ENCODE measurements at places on chromosomes 6 and 20.

DNA sequence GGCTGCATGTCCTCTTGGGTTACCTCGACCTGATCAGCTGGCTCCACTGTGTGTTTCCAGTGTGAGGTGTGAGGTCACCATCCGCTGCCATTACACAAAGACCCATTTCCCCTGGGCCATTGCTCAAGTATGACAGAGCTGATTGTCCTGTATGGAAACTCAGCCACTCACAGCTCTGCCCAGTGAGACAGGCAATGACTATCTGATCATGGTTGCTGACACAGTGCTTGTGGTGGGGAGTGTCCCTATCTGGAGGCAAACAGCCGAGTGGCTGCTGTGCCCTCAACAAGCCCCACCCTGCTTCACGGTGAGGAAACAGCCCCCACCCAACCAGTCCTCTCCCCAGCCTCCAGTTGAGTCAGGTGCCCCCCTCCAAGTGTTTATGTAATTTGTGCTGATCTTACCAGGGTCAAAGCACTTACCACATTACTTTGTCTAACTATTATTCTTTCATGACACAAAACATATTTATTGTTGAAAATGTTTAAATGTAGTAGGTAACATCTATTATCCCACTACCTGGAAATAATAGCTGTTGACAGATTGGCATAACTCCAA, 11.7 kb upstream of the MAPK13 start:
- no peak for DNase-seq

GRCh38 chr20:23235173-23236027, 115.2 kb upstream of the NXT1 start:
- DNase-seq: peak; percentile 60

DNA sequence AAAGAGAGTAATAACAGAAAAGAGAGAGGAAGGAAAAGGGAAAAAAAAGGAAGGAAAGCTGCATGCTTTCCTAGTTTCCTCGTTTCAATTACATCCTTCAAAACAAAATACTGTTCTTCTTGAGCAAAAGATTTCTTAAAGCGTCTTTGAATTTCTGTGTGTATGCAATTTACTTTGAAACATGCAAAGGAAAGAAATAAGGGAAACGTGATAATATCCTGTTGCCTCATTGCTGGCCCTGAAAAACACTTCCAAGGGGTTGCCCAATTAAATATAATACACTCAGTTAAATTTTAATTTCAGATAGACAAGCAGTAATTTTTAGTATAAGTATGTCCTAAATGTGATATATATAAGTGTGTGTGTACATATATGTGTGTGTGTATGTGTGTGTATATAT, 51.2 kb upstream of the TPD52L1 start:
- DNase-seq: no peak

- DNase-seq: no peak
Measured at GRCh38 chr6:33128318-33128717, 52.5 kb downstream of the HLA-DPB1 start.

- peak; percentile 72 for DNase-seq
Measured at GRCh38 chr20:58852543-58853271, at the start of gene GNAS. GNAS (plus strand) TSS chr20:58852716.

DNA sequence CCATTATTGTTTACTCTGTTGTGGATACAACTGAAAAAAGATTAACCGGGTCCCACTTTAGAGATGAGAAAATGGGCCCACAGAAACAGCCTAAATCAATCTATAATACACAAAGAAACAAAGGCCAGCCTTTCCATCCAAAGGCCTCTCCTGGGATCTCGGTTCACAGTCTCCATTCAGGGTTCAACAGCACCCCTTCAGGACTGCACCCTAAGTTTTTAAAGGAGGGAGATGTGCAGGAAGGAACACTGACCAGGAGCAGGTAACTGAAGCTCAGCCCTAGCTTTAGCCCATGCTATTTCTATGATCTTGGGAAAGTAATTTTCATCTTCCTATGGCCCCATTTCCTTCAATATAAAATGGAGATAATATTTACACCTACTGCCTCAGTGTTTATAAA, 147.7 kb downstream of the BTBD9 start:
- DNase-seq: no peak

DNA sequence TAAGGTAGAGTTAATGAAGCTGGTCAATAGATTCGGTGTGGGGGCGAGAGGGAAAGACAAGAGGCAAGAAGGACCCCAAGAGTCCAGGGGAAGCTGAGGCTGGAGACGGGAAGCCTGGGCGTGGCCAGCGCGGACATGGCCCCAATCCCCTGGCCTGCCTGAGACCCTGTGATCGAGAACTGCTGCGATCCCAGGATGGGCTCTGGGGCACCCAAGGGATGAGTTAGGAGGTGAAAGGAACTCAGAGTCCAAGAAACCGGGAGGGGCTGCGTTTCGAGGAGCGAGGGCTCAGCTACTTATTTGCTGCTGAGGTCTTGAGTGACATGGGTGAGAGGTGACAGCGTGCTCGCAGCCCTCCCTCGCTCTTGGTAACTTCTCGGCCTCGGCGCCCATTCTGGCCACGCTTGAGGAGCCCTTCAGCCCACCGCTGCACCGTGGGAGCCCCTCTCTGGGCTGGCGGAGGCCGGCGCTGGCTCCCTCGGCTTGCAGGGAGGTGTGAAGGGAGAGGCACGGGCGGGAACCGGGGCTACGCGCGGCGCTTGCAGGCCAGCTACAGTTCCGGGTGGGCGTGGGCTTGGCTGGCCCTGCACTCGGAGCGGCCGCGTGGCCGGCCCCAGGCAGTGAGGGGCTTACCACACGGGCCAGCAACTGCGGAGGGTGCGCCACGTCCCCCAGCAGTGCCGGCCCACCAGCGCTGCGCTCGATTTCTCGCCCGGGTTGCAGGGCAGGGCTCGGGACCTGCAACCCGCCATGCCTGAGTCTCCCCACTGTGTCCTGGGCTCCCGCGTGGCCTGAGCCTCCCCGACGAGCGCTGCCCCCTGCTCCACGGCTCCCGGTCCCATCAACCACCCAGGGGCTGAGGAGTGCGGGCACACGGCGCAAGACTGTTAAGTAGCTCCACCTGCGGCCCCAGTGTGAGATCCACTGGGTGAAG, 58.2 kb downstream of the IRF4 start:
- DNase-seq: no peak

- no peak for DNase-seq
Measured at GRCh38 chr6:42845327-42845694, 34.1 kb upstream of the RPL7L1 start.

DNA sequence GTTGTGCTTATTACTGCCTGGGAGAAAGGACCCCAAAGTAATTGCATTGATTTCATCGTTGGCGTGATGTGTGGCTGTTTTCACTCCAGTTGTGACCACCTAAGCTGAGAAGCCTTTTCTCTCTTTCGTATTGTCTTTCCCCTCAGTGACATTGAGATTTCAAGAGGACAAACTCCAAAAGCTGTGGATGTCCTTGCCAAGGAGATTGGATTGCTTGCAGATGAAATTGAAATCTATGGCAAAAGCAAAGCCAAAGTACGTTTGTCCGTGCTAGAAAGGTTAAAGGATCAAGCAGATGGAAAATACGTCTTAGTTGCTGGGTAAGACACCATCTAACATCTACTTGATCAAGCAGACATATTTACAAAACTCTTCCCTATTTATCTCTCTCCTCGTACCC, 60.5 kb downstream of the MTHFD1L start:
- DNase-seq: no peak

GRCh38 chr6:52389264-52389625, 27.3 kb downstream of the PAQR8 start:
- DNase-seq: no peak

DNA sequence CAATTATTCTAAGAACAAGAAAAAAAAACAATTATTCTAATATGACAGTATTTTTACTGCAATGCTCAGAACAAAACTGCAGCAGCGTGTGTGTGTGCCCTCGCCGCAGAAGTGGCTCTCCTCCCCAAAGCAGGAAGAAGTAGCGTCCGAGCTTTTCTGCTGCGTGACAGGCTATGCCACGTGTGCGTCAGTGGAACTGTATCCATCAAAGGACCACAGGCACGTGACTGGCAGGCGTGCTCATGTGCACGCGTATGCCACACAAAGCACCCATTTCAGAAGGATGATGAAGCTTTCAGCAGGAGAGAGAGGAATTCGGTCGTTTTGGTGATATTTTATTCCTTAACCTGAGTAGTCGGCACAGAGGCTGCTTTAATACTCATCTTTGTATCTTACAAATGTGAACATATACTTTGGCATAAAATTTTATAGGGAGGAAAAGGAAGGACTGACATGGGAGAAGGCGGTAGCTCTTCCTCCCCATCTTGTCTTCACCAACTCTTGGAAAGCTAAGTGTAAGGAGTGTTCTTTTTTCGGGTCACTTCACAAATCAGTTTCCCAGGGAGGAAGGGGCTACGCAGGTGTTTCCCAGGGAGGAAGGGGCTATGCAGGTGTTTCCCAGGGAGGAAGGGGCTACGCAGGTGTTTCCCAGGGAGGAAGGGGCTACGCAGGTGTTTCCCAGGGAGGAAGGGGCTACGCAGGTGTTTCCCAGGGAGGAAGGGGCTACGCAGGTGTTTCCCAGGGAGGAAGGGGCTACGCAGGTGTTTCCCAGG, 3.4 kb downstream of the TCFL5 start:
- no peak for DNase-seq

DNA sequence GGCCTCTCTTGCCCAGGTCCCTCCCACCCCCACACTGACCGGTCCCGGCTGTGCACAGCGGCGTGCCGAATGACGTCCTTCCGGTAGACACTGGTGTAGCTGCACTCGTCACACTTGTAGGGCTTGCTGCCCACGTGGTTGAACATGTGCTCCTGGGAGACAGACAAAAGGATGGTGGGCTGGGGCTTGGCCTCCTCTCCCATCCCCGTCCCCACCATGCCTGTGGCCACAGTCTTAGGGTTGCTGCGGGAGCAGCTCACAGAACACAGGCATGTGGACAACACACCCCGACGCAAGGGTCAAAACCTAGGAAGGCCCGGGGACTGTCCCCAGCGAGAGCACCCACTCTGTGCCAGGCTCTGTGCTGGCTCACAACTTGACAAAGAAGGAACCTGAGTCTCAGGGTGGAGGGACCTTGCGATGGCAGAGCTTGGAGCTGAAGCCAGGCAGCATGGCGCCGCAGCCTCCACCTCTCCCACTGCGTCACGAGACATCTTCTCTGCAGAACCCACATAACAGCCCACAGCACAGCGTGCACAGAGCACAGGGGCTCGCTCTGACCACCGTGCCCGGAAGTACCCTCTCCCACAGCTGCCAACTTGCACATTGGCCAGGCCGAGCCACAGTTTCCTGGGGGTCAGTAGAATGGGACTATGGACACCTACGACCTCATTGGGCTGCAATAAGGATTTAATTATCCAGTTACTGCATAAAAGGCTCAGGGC, 9.8 kb downstream of the ZNF335 start:
- DNase-seq: no peak

GRCh38 chr6:75691012-75691411, 58.0 kb upstream of the MYO6 start:
- no peak for DNase-seq

GRCh38 chr6:112480553-112480952, 133.4 kb downstream of the RFPL4B start:
- DNase-seq: no peak

DNA sequence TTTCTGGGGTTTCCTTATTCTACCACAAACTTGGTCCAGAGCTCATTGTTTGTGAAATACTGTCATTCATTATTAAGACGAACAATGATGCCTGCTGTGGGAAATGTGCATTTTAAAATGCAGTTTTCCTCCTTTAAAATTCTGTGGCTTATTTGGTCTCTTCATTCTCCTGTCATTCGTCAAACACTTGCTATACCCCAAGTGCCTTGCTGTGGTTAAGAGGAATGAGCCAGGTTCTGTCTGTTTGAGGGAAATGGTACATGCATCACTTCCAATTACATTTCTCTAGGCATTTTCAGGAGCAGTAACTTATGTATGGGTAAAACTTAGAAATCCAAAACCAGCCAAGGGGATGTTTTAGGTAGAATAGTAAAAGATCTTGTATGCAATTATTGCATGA, 1087.7 kb downstream of the KIF16B start:
- DNase-seq: no peak

- no peak for DNase-seq
Measured at GRCh38 chr6:15386110-15386755, 140.4 kb downstream of the JARID2 start.

DNA sequence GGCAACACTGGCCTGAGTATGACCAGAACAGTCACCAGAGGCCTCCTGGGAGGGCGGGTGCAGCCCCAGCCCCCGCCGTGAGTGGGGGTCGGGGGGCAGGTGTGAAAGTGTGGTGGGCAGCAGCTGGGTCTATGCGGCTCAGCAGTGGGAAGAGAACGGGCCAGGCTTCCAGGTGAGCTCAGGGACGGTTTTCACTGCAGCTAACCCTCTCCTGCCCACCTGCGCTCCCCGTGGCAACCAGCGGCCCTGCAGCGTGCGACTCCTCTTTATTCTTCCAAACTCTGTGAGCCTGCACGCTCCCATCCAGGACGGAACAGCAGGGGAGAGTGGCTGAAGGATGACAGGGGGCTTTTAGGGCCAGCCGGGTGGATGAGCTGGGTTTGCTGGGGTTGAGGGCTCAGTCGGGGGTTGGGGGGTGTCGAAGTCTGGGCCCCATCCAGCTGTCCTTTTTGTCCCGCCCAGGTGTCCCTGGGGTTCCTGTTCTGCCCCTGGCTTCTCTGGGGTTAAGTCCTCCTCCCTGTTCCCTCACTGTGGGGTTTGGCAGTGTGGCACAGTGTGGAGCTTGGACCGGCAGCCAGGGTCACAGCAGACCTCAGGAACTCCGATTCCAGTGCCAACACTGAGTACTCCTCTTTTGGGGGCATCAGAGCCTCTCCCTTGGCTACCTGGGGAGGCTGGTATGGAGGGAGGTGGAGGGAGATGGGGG, 859 bp upstream of the BIRC7 start:
- DNase-seq: no peak

DNA sequence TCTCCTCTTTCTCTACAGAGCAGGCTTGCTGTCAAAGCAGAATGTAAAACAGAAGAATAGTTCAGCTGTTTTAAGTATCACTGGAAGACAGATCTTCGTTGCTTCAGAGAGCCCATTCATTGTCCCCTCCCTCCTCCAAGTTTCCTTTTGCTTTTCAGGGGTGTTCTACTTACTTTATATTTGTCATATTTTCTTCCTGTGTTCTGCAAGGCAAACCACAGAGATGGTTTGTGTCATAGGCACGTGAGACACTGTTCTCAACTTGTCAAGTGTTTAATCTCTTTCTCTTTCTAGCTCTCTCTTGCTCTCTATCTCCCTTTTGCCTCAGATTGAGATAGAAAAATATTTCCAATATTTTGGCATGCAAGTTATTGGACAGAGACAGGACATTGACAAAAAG, 228.9 kb upstream of the DEFB112 start:
- DNase-seq: no peak
